ENCODE measurements at places on chromosomes 6 and 20.

DNA sequence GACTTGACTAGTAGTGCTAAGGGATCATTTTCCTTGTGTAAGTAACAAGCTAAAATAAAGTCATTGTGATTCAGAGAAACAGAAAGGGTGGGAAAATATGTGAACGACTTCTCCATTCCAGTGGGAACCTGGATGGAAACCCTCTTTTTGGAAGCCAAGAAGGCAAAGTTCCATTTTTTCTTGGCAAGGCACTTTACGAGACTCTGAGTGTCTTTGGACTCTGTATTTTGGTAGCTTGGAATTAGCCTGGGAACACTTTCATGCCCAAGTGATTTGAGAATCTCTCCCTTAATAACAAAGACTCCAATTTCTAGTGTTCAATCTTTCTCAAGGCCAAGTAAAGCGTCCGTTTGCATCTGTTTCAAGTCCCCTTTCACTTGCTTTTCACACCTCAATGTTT lies 100.5 kb upstream of the SASH1 start:
- DNase-seq = no peak

DNA sequence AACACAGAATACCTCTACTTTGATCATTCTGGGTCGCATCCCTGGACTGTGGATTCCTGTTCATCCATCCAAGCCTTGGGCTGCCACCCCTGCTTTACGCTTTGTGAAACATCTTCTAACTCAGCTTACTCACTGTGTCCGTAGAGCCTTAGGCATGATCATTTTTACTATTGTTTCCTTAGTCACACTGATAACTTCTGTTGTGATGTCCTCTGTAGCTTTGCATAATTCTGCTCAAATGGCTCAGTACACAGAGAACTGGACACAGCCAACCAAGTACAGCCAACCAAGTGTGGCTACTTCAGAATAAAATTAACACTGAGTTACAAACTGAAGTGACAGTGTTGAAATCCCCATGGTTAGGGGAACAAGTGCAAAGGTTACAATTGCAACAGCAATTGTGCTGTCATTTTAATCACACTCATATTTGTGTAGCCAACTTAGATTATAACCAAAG lies 8.6 kb upstream of the FKBP1A start:
- no peak for DNase-seq

DNA sequence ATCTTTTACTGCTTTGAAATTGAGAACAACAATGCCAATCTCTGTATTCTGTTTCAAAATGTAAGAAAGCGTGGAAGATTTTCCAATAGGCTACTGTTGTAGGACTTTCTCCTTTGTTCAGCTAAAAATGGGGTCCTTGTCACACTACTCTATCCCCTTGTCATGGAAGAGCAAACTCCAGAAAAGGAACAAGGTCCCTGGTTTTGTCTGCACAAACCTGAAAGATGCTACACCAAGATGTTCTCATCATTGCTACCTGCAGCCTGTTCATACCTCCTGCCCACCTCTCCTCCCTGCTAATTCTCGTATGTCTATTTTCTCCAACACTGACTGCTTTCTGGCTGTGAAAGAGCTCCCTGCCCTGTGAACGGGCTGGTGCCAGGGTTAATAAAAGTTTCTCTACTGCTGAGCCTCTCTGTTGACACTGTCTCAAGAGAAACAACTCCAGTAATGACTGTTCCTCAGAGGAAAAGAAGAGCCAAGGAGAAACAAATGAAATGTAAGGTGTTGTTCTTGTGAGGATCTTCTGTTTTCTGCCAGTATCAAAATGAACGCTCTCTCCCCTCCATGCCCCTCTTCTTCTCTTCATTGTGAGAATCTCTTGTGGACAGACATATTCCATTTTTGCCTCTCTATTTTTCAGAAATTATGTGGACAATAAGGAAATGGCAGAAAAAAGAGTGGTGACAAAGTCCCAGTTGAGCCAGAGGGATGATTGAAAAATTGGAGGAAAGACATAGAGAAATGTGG lies 287.1 kb downstream of the ADGB start:
- DNase-seq = no peak

GRCh38 chr6:85285114-85285513 lies 164.8 kb upstream of the NT5E start:
- DNase-seq = no peak

GRCh38 chr20:19833395-19833794 lies 75.3 kb downstream of the RIN2 start:
- no peak for DNase-seq

GRCh38 chr6:73695619-73696421 lies at the start of gene CD109:
Gene CD109, plus strand, starts transcription at chr6:73696203. Its CDS starts 13 bp downstream, at chr6:73696216.
- peak; percentile 24 for DNase-seq

GRCh38 chr6:36914227-36914794 lies 28.6 kb downstream of the C6orf89 start:
- DNase-seq = no peak

- DNase-seq = no peak
Measured at GRCh38 chr6:15817100-15817499, 154.3 kb upstream of the DTNBP1 start.

- DNase-seq = no peak
Measured at GRCh38 chr20:51886891-51887608, 84.7 kb upstream of the SALL4 start.

DNA sequence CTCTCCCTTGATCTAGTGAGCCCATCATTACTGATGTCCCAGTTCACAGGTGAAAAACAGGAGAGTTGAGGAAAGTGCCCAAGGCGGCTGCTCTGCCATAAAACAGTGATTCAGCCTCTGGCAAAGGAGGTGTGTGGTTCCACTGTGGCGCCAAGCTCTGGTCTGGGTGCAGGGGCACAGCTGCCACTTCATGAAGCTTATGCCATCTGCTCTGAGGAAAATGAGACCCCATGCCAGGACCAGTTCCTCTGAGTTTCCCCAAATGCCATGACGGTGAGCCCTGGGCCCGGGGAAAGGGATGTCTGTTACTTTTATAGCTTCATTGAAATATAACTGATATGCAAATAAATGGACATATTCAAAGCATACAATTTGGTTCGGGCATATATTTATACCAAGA lies 33.7 kb upstream of the ZBP1 start:
- DNase-seq = no peak

- DNase-seq = no peak
Measured at GRCh38 chr6:133820208-133820607, 68.7 kb upstream of the TCF21 start.

- DNase-seq = no peak
Measured at GRCh38 chr20:62927128-62927705, 912 bp upstream of the DIDO1 start.

DNA sequence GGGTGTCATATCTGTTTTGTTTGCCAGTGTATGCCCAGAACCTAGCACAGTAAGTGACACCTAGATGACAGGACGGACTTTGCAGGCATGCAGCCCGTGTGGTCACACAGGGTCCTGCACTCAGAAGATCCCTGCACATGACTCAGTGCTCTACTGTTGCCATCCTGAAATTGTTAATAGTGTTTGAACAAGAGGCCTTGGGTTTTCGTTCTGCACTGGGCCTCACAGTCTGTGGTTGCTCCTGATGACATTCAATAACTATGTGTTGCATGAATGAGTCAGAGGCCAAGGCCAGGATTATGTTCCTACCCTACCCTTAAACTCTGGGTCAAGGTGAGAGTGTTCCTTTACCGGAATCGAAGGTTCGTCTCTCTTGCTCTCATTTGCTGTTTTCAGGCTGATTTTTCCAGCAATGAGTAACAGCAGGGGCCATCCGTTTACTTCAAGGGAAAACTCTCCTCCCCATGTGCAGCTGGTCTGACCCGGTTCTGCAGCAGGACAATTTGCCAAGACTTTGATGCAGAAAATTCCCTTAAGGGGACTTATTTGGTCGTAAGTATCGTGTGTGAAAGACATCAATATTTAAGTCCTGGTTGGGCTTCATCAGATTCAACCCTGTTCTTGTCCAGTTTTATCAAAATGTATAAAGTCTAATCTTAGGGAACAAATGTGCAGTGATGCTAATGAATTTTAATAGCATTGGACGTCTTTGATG lies 13.0 kb upstream of the PFDN4 start:
- no peak for DNase-seq

DNA sequence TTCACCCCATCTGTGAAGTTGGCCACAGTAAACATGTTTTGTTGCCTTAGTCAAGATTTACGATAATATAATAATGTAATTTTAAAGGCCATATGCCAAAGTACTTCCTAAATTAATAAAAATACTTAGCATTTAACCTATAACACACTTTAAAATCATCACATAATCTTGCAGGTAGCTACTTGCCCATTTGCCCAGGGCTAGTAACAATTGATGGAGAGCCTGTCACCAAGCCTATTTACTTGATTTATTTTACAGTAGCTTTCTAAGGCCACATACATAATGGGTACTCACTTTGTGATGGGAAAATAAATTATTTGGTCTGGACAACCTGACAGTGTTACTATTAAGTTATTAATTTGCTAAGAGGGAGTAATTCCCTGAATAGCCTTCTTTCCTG lies 14.5 kb downstream of the BTBD9 start:
- DNase-seq = no peak

GRCh38 chr6:3119040-3119723 lies 671 bp downstream of the BPHL start:
- DNase-seq = peak; percentile 27

- DNase-seq = no peak
Measured at GRCh38 chr6:96467814-96468213, 53.8 kb upstream of the UFL1 start.

DNA sequence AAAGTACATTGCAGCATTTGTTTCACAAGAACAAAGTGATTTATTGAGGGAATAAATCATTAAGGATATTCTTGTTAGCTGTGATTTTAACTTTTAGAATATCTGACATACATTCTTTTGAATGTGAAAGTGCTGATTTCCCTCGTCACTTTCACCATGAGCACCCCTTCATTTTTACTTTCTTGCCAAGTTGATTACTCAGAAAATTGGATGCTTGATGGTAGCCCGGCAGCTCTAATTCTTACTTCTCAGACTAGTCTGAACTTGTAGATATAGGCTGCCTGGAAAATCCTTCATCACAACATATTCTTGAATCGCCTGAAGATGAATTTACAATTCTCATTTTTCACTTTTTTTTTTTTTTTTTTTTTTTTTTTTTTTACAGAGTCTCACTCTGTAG lies 147.1 kb upstream of the SMLR1 start:
- no peak for DNase-seq

- DNase-seq = no peak
Measured at GRCh38 chr6:128277379-128277778, 243.0 kb downstream of the PTPRK start.

GRCh38 chr6:14452567-14453527 lies 335.3 kb downstream of the CD83 start:
- DNase-seq = no peak

DNA sequence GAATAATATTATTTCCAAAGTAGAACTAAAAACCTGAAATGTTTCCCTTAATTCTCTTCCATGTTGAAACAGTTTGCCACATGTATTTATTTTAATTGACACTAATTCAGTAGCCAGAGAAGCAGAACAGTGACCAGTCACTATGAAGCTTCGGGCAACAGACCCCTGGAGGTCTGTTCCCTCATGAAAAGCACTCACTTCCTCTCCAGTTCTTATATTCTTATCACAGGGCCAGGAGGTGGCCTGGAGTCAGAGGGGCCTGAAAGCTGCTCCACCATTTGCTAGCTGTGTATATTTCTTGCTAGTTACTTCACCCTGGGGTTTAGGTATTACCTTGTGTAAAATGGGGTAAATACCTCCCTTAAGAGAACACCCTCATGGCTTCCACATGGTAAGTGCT lies 49.1 kb downstream of the MAP7 start:
- no peak for DNase-seq

DNA sequence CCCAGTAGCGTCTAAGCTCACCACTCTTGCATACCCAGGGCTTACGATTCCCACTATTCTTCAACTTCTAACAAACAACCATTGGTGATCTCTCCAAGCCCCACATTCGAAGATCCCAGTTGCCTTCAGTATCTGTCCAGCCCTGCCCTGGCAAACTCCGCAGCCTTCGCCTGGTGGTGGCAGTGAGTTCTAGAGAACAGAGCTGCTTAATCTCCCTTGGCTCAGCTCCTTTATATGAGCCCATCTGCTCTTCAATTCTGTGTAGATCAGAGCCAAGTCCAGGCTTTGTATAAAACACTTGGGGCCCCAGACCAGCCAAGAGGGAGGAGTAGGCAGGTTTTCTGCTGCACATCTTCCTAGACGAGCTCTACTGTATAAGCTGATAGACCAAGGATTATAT lies 193.3 kb downstream of the PHACTR1 start:
- no peak for DNase-seq

GRCh38 chr6:167550941-167551627 lies 226.2 kb downstream of the TTLL2 start:
- no peak for DNase-seq

GRCh38 chr6:158668707-158669103 lies 18.9 kb downstream of the SYTL3 start:
- no peak for DNase-seq

DNA sequence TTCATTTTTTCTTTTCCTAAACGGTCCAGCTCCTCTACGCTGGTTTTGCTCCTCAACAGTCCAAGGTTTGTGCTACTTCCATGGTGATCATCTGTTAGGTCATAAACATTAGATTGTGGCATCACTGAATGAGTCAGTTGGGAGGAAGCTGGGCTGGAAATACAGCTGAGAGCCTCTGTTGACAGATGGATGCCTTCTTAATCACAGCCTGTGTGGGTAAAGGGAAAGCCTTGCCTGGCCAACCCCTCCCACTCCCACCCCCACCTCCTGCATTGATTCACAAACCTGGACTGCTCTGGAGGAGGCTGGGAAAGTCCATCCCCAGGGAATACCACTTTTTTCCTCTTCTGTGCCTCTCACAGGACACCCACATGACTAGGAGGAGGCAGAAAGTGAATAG lies 180.6 kb upstream of the CCN2 start:
- no peak for DNase-seq

DNA sequence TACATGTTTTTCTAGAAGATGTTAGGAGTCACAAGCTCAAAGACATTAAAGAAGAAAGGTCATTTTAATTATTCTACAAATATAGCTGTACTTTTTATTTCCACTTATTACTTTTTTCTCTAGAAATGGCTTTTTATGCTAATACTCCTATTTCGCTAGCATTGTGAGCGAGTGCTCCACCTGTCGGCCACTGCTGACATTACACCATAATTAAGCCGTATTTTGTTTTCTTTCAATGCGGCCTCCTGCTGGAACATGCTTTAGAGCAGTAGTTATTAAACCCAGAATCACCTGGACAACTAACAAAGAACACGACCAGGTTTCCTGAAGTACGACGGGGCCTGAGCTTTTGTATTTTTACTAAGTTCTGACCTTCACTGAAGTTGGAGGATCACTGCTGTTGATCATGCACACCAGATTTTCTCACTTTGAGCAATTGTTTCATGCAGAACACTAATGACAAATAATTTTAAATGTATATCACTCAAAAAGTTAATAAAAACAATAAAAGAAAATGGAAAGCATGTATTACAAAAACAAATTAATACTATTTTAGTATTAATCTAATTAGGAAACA lies 74.1 kb upstream of the PAK5 start:
- peak; percentile 25 for DNase-seq

- no peak for DNase-seq
Measured at GRCh38 chr6:54719131-54719530, 127.4 kb upstream of the FAM83B start.

All from right renal pelvis (tissue), 4 donors.